Subcutaneous preadipocyte (primary cell): ENCODE measurements at places on chromosomes 2 and 18. TPM values are rescaled to one million over a fixed set of nuclear protein-coding genes. Genes with fewer than 3 reads are reported as not detected.

The CD302 gene
- total RNA-seq: 7.8 and 12.1 TPM in 2 replicates

The L3MBTL4 gene
- 0.20 and 0.37 TPM in 2 replicates for total RNA-seq

The SCN3A gene
- not detected in 2 replicates for total RNA-seq

The KCNK3 gene
- under 0.01 TPM in 1 of 2 replicates, not detected in the other for total RNA-seq

The DSEL gene
- total RNA-seq: 71.7 and 119 TPM in 2 replicates

The TPO gene
- total RNA-seq: not detected in 2 replicates

The SKOR2 gene
- total RNA-seq: not detected in 2 replicates
